NCI-H2029 treated with DMSO at 0.1 percent for 48 hours (cell line): ENCODE measurements at places on chromosomes 4 and X.

DNA sequence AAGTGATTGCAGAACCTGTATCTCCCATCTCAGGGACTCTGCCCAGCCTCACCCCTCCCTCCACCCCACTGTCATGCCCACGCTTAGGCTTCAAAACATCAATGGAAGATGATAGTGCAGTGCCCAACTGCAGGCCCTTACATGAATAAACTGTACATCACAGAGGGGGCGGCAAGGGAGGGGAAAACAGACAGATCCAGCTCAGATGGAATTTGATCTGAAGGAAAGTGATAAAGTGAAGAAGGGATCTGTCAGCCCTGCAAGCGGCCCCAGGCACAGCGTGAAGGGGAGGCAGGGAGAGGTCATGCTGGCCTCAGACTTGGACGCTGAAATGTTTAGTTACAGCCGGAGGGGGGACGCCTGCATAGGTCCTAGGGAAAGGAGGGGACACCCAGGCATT, 38.5 kb downstream of the GYG2 start:
- no peak for DNase-seq

GRCh38 chr4:1277667-1278665, 11.7 kb upstream of the MAEA start:
- no peak for DNase-seq

DNA sequence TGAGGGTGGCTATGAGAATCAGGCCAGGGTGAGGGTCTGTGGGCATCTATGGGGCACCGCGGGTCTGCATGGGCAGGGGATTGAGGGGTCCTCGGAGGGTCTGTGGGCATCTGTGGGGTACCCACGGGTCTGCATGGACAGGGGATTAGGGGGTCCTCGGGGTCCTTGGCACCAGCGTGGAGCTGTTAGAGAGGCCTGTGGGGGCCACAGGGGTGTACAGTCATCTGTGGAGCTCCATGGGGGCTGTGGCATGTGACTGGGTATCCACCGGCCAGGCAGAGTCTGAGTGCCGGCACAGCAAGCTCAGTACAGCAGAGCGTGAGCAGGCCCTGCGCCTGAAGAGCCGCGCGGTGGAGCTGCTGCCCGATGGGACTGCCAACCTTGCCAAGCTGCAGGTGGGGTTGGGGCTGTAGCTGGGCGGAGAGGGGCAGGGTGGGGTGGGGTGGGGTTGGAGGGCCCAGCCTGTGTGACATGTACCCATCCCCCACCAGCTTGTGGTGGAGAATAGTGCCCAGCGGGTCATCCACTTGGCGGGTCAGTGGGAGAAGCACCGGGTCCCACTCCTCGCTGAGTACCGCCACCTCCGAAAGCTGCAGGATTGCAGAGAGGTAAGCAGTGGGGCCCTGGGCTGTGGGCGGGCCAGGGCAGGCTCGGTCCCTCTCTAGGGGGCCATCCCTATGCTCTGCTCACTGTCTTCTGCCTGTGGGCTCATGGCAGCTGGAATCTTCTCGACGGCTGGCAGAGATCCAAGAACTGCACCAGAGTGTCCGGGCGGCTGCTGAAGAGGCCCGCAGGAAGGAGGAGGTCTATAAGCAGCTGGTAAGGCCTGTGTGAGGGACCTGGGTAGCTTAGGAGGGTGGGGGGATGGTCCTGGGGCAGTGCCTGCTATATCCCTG, 12.9 kb downstream of the CCDC22 start:
- no peak for DNase-seq

DNA sequence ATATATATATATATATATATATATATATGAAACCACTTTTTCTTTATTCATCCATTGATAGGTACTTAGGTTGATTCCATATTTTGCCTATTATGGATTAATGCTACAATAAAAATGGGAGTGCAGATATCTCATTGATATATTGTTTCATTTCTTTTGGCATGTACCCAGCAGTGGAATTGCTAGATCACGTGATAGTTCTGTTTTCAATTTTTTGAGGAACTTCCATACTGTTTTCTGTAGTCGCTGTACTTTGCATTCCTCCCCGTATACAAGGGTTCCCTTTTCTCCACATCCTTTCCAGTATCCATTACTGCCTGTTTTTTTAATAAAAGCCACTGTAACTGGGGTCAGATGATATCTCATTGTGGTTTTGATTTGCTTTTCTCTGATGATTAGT, 124.6 kb downstream of the GABRB1 start:
- DNase-seq: no peak

- DNase-seq: no peak
Observed at GRCh38 chrX:77143907-77144306, 303.3 kb upstream of the FGF16 start.

DNA sequence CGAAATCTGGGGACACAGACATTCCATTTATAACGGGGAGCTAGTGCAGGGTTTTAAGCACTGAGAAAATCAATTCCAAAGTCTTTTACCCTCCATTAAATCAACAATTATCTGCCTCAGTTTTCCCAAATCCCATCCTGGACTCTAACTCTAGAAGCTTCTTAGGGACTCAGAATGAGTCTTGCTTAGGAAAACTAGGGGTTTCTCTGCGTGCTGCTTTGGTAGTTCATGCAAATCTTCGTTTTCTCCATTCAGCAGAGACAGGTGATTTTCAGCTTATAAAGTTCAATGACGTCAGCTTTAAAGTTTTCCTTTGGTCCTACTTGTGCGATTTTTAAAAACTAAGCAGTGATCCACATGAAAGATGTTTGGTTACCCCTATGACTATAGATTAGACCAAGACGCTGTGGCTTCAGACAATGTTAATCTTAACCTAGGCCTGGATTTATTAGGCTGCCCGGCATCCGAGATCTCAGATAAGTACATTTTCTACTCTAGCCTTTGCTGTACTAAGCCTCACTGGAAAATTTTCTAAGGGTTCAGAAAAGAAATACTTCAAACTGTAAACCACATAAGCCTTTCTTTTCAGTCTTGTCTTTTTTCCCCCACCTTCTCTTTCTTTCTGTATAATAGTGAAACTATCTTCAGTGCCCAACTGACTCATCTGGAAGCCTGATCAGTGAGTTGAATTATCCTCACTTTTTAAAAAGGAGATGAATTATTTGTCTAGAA, 121.4 kb upstream of the GATB start:
- no peak for DNase-seq

DNA sequence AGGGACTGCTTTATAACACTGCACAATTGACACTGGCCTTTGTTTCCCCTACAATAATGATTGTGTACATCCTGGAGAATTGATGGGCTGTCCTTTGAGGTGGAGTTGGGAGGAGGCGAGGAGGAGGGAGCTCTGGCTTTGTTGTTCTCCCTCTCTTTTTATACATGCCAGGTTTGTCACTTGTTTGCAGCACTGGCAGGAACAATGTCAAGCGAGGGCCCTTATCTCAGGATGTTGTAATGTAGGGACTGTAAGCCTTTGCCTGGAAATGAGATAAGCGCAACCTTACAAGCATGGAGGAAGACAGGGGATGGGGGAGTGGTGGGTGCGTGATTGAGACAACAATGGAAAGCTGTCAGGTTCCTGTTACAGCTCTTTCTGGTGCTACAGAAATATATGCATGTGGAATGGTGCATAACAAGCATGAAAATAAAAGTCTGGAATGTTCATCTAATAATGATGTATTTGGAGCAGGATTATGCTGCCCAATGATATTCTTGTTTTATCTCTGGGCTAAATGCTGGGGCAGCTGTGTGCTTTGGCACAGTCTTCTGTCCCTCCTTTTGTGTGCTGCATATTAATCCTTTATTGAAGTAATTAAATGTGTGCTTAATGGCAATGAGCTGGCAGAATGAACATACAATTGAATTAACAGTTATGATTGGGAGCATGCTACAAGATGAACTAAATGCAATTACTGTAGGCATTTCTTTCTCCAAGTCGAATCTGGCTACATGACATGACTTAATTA, 294.4 kb downstream of the GPAT3 start:
- no peak for DNase-seq

- no peak for DNase-seq
Observed at GRCh38 chr4:160353548-160353947, 1250.7 kb downstream of the RAPGEF2 start.

DNA sequence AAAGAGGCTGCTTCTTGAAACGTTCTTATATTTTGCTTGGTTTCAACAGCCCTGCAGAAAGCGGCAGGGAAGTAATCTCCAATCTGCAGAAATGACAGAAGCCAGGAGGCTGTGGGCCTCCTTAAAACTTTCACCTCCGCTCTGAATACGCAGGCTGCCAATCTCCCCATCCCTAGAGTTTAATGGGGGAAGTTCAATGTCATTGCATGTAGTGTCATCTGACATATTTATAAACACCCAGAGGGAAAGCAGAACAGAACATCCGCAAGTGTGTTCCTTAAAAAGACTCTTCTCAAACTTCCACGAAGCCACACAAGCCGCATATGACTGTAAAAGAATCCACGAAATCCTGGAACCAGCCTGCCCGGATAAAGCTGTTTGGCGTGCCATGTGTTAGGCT, 148.8 kb upstream of the TBL1X start:
- no peak for DNase-seq

GRCh38 chr4:139454111-139455045, at the start of gene RAB33B:
Gene RAB33B (plus strand): TSS chr4:139454121. CDS start chr4:139454196, 75 bp downstream.
- no peak for DNase-seq
